ENCODE measurements at places on chromosomes 2 and 18.

GRCh38 chr18:58615140-58616132 lies 13.5 kb downstream of the ALPK2 start:
- DNase-seq = no peak

GRCh38 chr18:79792988-79793355 lies 4.8 kb upstream of the KCNG2 start:
- no peak for DNase-seq

DNA sequence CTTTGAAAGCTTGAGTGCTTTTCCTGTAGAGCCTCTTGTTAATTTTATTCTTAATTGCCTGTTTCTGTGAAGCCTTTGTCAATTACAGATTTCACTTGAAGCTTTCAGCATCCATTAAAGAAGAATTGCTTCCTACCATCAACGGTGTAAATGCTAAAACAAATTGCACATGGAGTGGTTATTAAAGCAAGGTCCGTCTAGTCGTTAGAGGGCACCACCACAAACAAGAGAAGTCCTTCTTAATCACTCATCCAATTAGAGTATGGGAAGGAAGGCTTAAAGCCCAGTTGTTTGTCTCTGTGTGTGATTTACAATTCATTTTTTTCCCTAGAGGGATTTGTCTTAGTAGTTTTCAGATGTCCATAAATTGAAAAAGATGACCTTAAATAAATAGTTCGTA lies 1.6 kb downstream of the KCNJ3 start:
- DNase-seq = no peak

DNA sequence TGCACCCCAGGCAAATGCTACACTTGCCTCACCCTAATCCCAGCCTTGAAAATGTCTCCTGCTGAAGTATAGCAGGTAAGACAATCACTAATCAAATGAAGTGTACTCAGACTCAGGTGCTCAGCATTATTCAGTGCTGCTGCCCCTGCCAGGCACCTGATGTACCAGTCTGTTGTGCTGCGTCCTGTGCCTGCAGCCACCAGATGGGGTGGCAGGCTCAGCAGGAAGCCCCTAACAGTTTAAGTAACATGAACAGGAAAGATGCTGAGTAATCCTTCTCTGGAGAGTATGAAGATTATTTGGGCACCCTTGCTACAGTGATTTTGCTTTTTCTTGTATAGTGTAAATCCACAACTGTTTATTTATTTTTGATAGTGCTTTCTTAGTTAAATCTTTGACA lies 69.1 kb downstream of the TACR1 start:
- no peak for DNase-seq

GRCh38 chr2:15242936-15243461 lies 318.1 kb downstream of the NBAS start:
- peak; percentile 65 for DNase-seq

DNA sequence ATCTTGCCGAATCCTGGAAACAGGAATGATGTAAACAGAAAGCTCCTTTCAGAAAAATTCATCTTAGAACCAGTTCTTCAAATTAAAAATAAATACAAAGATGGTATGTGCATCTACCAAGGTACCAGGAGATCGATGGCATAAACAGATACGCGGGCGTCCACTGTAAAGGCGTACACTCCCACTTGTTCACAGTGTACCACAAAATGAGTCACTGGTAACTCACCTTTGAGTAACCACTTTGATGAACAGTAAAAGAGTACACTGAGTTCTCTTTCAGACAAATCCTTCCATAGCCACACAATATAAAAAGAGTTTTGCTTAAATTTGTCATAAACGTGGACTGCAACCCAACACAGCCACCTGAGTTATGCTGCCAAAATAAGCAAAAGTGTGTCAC lies 128.3 kb downstream of the DNER start:
- DNase-seq = no peak

- no peak for DNase-seq
These were observed 4.0 kb downstream of the CHRND start for GRCh38 chr2:232529806-232530547.

GRCh38 chr18:74430806-74431571 lies 26.1 kb downstream of the DIPK1C start:
- no peak for DNase-seq

DNA sequence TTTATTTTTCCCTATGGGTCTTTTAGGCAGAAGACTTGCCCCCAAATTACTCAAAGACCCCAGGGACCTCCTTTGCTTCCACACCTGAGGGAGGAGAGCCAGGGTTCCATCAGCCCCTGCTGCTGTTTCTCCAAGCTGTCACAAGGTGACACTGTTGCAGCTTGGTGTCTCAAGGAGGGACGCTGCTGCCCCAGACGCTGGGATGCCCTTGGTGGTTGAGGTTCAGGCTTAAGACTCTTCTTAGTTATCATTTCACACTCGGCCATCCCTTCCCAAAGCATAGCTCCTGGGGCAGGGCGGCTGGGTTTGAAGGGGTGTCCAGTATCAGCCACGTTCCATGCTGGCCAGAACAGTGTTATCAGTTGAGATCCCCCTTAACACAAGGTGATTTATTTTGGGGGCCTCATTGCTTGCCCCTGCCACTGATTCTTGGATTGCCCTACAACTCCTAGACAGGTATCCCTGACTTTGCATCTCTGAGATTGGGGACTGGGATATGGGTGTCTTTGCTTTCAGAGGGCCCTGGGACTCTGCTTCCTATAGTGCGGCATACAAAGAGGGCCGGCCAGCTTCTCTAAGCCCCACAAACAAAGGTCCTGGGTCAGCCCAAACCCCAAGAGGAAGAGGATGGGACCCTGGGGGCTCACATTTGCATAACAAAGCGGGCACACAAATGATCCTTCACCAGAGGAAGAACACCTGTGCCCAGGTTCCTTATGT lies 22.7 kb downstream of the GPR55 start:
- peak; percentile 79 for DNase-seq

GRCh38 chr2:237185553-237185925 lies 99.8 kb downstream of the COPS8 start:
- DNase-seq = no peak

DNA sequence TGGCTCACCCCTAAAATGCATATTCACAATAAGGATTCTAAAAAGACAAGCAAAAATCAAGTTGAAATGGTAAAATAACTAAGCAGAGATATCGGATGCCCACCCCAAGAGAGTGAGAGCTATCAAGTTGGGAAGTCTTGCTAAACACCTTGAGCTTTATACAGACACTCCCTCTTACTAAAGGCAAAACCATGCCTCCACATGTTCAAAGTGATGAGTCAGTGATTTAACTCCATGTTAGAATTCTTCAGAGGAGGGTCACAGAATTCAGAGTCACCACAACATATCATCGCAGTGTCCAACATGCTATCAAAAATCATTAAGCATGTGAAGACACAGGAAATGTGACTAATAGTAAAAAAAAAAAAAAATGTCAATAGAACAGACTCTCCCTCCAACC lies 20.6 kb upstream of the ST8SIA3 start:
- DNase-seq = no peak

DNA sequence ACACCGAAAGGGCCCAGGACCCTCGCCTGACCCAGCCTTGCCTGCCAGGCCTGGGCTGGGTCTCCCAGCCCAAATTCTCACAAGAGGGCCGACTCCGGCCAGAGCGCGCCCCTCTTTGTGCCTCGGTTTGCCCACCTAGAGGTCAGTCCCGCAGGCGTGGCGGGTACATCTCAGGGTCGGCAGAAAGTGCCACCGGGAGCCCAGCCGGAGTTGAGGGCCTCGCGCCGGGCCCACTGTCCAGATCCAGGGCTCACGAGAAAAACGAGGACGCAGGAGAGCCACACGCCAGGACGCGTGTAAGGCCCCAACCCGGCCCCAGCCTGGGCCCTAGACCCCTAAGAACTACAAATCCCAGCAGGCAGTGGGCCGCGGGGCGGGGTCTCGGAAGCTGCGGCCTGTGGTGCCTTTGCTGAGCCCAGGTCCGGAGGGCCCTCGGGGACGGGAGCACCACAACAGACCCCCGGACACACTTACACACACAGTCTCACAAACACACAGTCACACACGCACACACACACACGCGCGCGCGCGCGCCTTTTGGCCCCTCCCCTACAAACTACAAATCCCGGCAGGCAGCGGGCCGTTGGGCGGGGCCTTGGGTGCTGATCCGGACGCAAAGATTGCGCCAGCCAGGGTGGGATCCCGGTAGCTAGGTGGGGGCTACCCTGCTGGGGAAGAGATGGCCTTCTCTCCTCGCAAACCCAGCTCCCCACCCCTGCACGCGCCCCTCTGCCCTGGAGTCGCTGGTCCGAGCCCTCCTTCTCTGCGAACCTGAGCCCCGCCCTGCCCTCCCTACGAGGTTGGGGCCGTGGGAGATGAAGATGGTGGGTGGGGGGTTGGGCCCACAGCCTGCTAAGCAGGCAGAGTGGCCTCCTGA lies at the start of gene SH2D6:
SH2D6 (plus strand) TSS at position 583 of the 877 bp plus-strand sequence. CDS start 10,752 bp downstream, outside the sequence.
- peak; percentile 85 for DNase-seq

GRCh38 chr2:151085181-151085611 lies 176.5 kb downstream of the RBM43 start:
- no peak for DNase-seq

- DNase-seq = no peak
These were observed 114.2 kb upstream of the SULT1C3 start for GRCh38 chr2:108125581-108125980.

DNA sequence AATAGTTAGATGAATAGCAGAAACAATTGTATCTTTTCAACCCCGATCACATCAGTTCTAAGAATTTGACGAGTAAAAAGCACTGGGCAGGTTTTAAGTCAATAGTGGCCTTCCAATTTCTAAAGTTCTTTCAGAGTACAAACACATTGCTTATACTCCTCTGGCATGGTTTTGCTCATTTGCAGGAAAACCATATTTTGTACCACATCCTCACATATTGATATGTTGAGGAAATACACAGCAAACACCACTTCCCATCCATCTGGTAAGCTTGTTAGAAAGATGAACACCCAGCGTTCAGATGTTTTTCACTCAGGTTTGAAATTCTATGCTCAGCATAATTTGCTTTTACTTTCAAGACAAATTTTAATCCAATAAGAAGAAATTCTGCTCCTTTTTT lies 344.6 kb upstream of the ACVR2A start:
- DNase-seq = no peak

DNA sequence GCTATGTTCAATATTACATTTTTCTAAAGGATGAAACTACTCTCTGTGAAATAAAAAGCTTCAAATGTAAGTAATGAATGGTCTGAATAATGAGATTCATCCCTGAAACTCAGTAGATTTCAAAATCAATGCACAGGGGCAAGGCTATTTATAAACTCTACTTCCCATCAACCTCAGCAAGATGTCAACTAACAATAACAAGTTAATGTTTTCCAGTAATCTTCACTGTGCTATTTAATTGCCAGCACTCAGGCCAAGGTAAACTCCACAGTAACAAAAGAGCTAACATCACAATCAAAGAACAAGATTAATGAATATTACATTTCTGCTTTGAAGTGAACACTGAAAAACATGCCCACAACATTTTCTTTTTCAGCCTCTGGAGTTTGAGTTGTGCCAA lies 144.3 kb upstream of the ZFP36L2 start:
- DNase-seq = no peak

DNA sequence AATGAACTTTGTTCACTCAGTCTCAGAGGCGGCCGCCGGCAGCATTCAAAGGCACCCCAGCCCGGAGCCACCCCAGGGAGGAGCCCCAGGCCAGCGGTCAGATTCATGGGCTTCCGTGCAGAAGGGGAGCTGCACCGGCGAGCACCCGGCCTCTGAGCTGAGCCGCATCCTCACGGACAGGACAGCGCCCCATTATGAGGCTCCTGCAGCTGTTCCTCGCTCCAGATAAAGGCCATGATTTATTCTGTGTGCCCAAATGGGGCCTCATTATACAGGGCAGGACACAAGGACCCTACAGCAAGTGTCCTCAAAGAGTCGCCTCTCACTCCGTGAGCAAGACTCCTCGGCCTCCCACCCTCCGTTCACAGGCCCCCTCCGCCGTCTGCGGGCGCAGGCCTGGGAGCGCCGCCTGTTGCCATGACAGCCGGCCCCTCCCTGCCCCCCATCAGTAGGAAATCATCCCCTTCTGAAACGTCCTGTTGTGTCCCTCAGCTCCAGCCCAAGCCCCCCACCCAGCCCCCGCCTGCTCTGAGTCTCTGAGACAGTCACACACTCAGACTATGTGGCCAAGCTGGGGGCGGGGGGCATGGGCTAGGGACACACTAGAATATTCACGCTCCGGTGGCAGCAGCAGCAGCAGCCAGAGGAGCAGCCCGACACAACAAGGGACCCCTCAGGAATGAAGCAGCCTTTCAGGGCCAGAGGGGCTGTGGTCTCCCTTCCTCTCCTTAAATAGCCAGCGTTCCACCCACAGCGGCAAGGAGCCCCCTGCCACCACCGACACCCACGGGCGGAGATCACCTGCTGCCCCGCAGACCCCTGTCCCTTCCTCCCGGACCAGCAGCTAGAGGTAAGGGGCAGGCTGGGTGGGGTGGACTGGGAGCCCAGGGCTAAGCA lies at the start of gene GPR17:
GPR17 (plus strand) TSS at position 759 of the 897 bp plus-strand sequence. CDS start 4,583 bp downstream, outside the sequence.
- no peak for DNase-seq

- DNase-seq = no peak
These were observed 61.4 kb downstream of the QPCT start for GRCh38 chr2:37405781-37406180.

DNA sequence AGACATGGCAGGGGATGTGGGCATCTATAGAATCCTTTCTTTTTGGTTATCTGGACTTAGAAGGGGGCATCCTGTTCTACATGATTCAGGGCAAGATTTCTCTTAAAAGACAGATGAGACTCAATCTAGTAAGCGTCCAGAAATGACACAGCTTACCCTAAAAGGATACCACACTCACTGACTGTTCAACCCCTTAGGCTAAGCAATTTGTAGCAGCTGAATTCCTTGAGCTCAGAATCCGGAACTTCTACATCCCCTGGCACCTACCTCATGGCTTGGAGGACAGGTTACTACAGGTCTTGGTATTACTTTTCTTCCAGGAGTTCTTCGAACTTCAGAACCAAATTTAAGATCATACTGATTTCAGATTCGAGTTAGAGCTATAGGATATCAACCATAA lies 138.4 kb downstream of the LAMA3 start:
- DNase-seq = no peak

GRCh38 chr2:44329343-44329742 lies 32.0 kb downstream of the PREPL start:
- DNase-seq = no peak

GRCh38 chr2:47272905-47273758 lies 118.0 kb upstream of the STPG4 start:
- no peak for DNase-seq

DNA sequence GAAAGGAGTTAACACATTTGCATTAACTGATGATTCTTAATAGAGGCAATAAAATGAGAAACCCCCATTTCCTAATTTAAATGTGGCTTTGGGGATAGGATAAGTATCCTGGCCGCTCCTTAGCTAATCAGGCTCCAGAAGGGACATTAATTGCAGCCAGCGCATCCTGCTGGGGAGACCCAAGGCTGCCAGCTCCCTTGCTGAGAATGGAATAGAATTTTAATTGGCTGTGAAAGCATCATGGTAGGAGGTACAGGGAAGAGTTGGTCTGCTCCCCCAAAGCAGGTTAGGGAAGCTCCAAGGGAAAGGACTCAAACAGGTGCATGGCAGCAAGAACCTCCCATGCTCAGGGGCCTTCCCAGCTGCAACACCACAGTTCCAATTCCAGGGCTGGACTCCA lies 71.4 kb downstream of the MARCHF4 start:
- no peak for DNase-seq

GRCh38 chr2:149451417-149452165 lies 121.2 kb downstream of the LYPD6 start:
- no peak for DNase-seq

- peak; percentile 61 for DNase-seq
These were observed 87.6 kb downstream of the METTL8 start for GRCh38 chr2:171345971-171346722.

Measured in myocyte (in vitro differentiated cells).